Stimulated activated CD8-positive, alpha-beta memory T cell treated with anti-CD3 and anti-CD28 coated beads, Interleukin-4, amount 100 ng/mL, for 4 hours (primary cell): ENCODE measurements at places on chromosomes 11 and 22.

- no peak for DNase-seq
Measured at GRCh38 chr11:298406-299065, 790 bp downstream of the IFITM5 start.

GRCh38 chr11:60498853-60499252 is 6.3 kb downstream of the MS4A12 start:
- no peak for DNase-seq

DNA sequence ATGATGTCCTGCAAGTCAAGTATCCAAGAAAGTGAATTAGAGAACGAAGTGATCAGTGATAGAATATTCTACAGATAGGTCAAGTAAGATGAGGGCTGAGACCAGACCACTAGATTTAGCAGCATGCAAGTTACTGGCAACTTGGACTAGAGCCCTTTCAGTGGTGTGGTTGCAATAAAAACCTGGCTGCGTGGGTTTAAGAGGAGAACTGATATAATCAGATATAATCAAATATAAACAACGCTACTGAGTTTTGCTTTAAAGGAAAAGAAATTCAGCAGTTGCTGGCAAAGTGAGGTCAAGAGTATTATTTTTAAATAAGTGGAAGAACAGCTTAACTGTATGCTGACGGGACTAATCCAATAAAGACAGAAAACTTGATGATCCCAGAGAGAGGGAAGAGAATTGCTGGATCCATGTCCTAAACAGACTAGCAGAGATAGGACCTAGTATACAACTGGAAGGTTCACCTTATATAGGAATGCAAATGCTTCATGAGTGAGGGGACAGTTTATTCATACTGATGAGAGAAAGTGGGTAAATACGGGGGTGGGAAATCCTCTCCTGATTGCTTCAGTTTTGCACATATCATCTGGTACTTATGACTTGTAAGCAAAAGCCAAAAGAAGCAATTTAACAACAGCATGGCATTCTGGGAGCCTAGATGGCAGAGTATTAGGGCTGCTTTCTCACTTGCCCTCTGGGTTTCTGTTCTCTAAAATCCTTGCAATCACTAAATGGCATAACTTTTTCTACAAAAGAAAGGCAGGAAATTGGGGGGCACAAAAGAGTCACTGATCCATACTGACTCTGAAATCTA is 146.2 kb downstream of the RBFOX2 start:
- DNase-seq, result no peak

- DNase-seq, result no peak
Measured at GRCh38 chr11:112464949-112465348, 204.3 kb upstream of the PLET1 start.

- DNase-seq, result no peak
Measured at GRCh38 chr11:122804161-122804560, 34.1 kb upstream of the CRTAM start.

DNA sequence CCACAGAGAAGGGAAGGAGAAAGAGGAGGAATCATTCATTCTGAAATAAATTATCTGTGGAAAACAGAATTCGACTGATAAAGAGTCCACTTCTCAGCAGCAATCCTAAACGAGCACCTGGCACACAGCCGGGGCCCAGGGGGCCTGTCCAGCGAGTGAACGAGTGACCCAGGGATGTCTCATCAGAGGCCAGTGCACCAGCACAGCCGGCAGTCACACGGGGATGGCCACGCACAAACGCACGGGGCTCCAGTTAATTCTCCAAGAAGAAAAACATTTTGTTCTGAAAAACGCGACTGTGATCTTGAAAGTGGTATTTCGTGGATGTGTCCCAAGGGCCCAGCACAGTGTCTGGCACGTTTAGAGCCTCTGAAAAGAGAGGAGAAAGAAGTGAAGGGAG is 154.6 kb downstream of the BRD1 start:
- no peak for DNase-seq

GRCh38 chr11:123405123-123405592 is 24.9 kb upstream of the GRAMD1B start:
- no peak for DNase-seq

DNA sequence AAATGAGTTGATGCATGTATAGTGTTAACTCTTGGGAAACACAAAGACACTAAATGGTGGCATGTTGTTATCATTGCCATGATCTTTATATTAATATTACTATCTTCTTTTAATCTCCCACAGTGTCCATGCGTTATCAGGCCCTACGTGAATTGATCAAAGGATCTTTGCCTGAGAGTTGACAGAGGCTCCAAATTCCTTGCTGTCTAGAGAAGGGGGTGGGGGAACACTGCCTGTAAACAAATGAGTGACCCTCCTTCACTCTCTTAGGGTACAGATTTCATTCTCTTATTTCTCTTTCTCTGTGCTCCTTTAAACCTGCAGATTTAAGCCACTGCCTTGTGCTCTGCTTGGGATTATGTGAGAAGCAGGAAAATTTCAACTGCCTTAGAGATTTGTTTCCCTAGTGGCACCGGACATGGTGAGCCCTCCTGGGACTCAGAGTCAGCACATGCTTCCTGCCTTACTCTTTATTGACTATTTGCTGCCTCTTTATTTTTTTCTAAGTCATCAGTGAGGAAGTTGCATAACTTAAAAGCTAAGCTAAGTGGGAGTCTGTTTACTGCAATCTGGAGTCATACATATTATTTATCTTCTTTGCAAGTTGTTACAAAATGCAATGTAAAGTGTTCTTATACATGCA is 122.9 kb downstream of the MAML2 start:
- no peak for DNase-seq

- no peak for DNase-seq
Measured at GRCh38 chr22:45966320-45966894, 10.6 kb downstream of the WNT7B start.

DNA sequence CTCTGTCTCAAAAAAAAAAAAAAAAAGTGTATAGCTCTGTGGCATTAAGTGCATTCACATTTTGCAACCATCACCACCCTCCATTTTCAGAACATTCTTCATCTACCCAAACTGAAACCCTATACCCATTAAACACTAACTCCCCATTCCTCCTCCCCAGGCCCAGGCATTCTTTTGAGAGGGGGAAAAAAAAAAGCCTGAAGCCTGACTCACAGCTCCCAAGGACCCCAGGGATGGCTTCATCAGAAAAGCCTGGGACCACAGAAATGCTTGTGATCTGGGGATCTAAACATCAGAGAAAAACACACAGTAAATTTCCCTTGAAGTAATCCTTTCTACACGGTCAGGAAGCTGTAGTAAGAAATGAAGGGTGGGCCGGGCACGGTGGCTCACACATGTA is 10.7 kb upstream of the GTSE1 start:
- DNase-seq, result no peak

- no peak for DNase-seq
Measured at GRCh38 chr11:102664001-102664752, 39.0 kb upstream of the MMP20 start.

DNA sequence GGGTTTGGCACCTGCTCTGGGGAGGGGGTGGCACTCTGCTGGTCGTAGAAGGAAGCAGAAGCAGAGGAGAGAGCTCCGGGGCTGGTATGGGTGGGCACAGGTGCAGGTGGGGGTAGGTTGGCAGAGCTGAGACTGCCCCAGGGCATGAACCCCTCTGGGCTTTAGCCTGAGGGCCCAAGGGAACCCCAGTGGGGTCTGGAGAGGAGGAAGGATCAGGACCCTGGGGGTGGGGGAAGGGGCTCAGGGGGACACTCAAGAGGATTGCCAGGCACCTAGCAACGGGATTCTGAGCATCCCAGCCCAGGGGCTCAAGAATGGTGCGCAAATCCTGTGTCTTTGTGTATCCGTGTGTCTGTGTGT is 6.3 kb downstream of the ALDH3B2 start:
- DNase-seq, result no peak

DNA sequence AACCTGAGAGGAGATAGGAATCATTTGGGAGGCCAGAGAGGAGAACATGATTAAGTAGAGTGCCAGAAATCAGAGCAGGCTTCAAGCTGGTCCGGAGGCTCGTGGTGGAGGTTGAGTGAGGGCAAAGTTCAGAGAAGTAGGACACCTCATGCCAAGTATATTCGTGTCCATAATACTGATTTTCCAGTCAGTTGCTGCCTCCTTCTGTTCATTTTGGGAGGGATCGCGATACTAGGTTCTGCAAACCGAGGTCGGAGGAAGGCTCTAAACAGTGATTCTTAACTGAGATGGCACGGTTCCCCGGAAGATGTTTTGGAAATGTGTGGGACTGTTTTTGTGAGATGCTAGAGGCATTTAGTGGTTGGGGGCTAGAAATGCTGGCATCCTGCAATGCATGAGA is 13.6 kb upstream of the CD3E start:
- DNase-seq, result no peak

GRCh38 chr22:35218079-35218478 is 39.2 kb upstream of the HMGXB4 start:
- DNase-seq, result no peak

GRCh38 chr11:69308491-69308911 is 14.5 kb downstream of the MYEOV start:
- no peak for DNase-seq

DNA sequence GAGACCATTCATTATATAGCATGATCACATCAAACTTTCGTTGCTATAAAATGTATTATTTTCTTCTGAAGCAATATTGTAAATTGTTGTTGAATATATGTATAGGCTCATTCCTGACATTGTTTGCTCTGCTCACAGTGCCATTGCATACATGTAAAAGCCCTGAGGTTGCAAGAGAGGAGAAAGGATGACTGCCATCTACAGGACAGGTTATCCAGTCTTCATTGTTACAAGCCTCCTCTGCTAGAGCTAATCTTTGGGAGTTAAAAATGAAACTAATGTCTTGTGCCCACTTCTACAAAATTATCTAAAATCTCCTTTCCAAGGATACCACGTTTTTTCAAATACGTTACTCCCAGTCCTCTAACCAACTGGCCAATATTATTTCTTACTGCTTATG is 16.4 kb upstream of the OR5AL1 start:
- no peak for DNase-seq

- no peak for DNase-seq
Measured at GRCh38 chr22:16987822-16988221, 20.2 kb downstream of the GAB4 start.

- DNase-seq, result no peak
Measured at GRCh38 chr22:48734359-48734758, 1093.3 kb downstream of the BRD1 start.

DNA sequence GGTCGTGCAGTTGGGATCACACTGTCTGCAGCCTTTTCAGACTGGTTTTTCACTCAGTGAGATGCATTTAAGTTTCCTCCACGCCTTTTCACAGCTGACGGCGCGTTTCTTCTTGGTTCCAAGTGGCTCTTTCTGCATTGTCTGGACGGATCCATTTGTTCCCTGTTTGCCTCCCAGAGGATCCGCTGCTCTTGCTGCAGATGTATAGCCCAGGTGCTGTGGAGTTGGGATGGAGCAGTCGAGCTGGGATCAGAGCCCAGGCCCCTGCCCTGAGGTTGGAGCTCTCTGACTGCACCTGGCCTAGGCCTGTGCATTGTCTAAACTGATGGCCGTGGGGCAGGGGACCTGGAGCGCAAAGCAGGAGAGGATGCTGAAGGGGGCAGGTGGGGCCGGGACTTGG is 51.6 kb downstream of the PARVB start:
- no peak for DNase-seq
